ENCODE measurements at places on chromosomes 5 and 9. TPM values are rescaled to one million over a fixed set of nuclear protein-coding genes. Genes with fewer than 3 reads are reported as not detected.

DNA sequence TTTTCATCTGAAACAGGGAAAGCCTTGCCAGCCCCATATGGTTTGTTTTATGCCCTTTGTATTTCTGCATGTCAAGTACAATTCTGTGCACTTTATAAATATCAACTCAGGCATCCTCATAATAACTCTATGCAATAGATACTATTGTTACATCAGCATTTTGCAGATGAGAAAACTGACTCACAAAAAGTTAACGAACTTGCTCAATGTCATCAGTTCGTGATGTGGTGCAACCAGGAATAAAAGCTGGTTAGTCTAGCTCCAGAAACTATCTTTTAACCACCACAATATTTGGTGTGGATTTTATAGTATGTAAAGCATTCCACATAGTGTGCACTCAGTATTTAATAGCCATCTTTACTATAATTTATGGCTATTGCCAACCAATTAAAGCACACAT lies 134.9 kb downstream of the MRPS30 start:
- no peak overlapping the region for H3K4me3 ChIP-seq
- H3K4me1 ChIP-seq = peaks cover 12% of the 10 kb centered on the region
- no peaks in the 10 kb centered on the region for H3K27me3 ChIP-seq

The SPATA31D4 gene
- not detected for total RNA-seq

DNA sequence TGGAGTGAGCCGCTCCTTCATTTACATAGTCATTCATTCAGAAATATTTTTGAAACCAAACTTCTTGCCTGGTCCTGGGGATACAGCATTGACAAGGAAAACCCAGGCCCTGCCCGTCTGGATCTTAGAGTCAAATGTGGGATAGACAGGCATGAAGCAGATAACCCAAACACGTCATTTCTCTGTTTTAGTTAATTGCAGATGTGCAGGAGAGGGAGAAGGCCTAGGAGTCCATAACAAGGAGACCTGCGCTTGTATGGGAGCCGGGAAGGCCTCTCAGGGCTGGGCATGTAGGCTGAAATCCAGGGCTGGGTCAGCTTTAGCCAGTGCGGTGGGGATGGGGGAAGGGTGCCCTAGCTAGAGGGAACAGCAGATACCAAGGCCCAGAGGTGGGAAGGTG lies 43.3 kb downstream of the PRRX2 start:
- peaks cover 17% of the 10 kb centered on the region for H3K4me1 ChIP-seq
- no peak overlapping the region for H3K27ac ChIP-seq
- DNase-seq = no peak
- H3K27me3 ChIP-seq = peaks cover 3% of the 10 kb centered on the region
- H3K36me3 ChIP-seq = no peaks in the 10 kb centered on the region
- H3K4me3 ChIP-seq = no peak overlapping the region

DNA sequence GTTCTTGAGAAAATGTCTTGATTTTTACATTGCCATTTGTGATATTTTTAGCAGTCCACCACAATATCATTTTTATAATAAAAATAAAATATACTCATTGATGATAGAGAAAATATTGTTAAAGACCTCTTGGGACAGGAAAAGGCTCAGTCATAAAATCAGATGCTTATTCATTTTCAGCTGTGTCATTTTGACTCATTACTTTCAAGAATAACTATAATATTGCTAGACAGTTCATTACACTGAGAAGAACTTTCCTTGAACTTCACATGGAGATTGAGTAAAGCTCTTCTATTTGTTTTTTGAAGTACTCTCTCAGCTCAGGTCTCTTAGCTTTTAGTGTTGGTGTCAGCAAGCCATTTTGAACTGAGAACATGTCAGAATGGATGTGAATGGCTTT lies 8.5 kb upstream of the MEIKIN start:
- H3K4me3 ChIP-seq = no peak overlapping the region
- H3K4me1 ChIP-seq = peaks cover 6% of the 10 kb centered on the region
- DNase-seq = no peak
- H3K27me3 ChIP-seq = no peaks in the 10 kb centered on the region
- H3K36me3 ChIP-seq = peaks cover 12% of the 10 kb centered on the region

GRCh38 chr5:96434201-96434645 lies 1.2 kb upstream of the PCSK1 start:
- H3K4me1 ChIP-seq = peaks cover 16% of the 10 kb centered on the region
- H3K4me3 ChIP-seq = no peak overlapping the region

The ARSI gene
- not detected for total RNA-seq

The SHOC1 gene
- not detected for total RNA-seq

DNA sequence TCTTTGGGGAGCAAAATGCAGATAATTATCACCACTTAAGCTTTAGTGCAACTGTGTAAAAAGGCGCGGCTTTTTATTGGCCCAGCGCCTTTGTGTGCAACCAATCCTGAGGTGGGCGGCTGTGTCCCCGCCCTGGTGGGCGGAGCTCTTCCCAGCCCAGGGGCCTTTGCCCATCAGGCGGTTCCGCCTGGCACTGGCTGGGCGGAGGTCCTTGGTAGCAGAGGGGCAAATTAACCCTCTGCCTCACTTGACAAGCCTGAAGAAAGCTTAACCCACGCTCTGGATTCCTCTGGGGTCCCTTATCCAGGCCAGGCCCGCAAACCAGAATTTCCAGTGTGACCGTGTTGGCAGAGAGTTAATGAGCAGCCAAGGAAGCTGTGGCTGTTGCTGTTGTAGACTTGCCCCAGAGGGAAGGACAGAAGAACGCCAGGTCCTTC lies 12.8 kb upstream of the NIPAL4 start:
- DNase-seq = no peak
- no peaks in the 10 kb centered on the region for H3K36me3 ChIP-seq
- no peak overlapping the region for H3K4me3 ChIP-seq
- no peak overlapping the region for H3K27ac ChIP-seq
- H3K27me3 ChIP-seq = no peaks in the 10 kb centered on the region

The ADCY2 gene
- not detected for total RNA-seq
